ENCODE measurements at places on chromosomes 7 and 10.

GRCh38 chr7:37016064-37016878 lies 292.0 kb upstream of the AOAH start:
- H3K27me3 ChIP-seq, result no peaks in the 10 kb centered on the region
- no peak overlapping the region for H3K4me3 ChIP-seq
- H3K4me1 ChIP-seq, result peaks cover 14% of the 10 kb centered on the region

DNA sequence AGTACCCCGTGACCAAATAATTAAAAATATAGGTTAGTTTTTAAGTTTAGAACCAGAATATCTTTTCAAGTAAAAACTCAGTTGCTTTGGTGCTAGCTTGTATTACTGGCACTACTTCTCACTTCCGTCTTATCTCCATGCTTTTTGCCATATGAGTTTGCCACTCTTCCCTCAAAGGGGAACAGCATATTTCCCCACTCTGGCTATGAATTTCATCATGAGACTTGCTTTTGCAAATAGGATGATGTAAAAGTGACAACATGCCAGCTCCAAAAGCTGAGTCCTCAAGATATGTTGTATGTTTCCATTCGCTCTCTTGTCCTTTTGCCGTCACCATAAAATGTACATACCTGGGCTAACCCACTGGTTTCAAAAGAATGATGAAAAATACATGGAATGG lies 178.1 kb upstream of the SEMA3A start:
- H3K4me1 ChIP-seq, result no peaks in the 10 kb centered on the region
- H3K27me3 ChIP-seq, result no peaks in the 10 kb centered on the region
- H3K27ac ChIP-seq, result no peak overlapping the region
- no peak for DNase-seq
- H3K4me3 ChIP-seq, result no peak overlapping the region
- no peaks in the 10 kb centered on the region for H3K36me3 ChIP-seq

GRCh38 chr7:107690611-107691010 lies 30.0 kb downstream of the SLC26A4 start:
- no peak for DNase-seq
- no peak overlapping the region for H3K4me3 ChIP-seq
- H3K36me3 ChIP-seq, result no peaks in the 10 kb centered on the region
- H3K27me3 ChIP-seq, result no peaks in the 10 kb centered on the region
- H3K27ac ChIP-seq, result no peak overlapping the region
- no peaks in the 10 kb centered on the region for H3K4me1 ChIP-seq

DNA sequence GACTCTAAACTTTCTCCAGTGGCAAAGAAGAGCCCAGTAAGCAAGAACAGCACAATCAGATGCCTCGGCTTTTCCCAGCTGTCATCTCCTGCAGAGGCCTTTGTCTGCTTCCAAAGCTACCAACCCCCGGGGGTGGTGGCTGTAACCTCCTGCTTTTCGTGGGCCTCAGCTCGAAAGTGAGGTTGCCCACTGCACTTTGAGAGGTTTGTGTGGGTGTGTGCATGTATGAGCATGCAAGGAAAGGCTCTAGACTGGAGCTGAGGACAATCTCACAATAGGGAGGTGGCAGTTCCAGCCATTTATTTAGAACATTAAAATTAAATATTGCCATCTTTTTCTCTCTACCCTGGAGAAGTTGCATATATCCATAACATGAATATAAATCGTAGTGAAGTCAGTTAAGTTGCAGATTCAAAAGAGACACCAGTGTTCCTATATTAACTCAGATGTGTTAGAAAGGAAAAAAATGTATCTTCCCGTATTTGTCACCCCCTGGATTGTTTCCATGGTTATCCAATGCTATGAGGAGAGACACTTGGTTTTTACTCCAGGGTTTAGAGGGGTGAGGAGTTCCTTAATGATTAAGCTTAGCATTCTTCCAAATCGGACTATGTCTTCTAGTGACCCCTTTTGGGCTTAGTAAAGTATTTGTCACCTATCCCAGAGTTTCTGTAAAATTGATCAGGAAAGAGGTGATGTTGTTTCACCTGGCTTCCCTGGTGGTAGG lies 781.1 kb downstream of the INHBA start:
- no peaks in the 10 kb centered on the region for H3K36me3 ChIP-seq
- H3K4me3 ChIP-seq, result no peak overlapping the region
- no peaks in the 10 kb centered on the region for H3K4me1 ChIP-seq
- no peak for DNase-seq

- no peaks in the 10 kb centered on the region for H3K27me3 ChIP-seq
- no peak overlapping the region for H3K4me3 ChIP-seq
- no peaks in the 10 kb centered on the region for H3K36me3 ChIP-seq
- no peak for DNase-seq
- no peak overlapping the region for H3K27ac ChIP-seq
- H3K4me1 ChIP-seq, result peaks cover 3% of the 10 kb centered on the region
These were observed 282.8 kb downstream of the GATA3 start for GRCh38 chr10:8337332-8337651.

DNA sequence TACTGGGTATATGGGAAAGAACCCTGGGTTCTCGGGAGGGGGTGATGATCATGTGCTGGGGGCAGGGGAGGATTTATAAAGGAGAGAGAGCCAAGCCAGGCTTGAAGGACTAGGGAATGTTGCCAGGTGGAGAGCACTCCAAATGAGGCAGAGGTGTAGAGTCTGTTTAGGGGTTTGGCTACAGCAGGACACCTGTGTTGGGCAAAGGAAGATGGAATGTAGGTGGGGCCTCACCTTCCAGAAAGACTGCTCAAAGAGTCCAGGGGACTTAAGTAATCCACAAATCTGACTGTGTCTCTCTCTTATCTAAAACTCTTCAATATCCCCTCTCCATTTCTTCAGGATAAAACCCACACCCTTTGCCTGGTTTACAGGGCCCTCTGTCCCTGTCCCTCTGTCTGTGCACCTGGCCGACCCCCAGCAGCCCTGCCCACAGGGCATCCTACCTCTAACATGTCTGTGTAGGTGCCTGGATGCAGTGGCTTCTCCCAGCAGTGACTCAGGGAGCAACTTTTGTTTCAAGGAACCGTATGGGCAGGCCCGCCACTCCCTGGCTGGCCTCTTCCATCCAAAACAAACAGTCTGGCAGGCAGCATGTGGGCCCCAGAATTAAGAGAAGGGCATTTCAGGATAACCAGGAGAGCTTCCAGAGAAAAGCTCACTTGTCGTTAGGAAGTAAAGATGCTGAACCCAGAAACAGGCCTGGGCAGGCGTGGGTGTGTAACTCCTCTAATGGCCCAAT lies 10.6 kb upstream of the PLEKHA1 start:
- no peak overlapping the region for H3K4me3 ChIP-seq
- no peaks in the 10 kb centered on the region for H3K4me1 ChIP-seq
- no peak for DNase-seq
- H3K36me3 ChIP-seq, result no peaks in the 10 kb centered on the region
- no peak overlapping the region for H3K27ac ChIP-seq
- H3K27me3 ChIP-seq, result no peaks in the 10 kb centered on the region

- H3K4me3 ChIP-seq, result no peak overlapping the region
- no peaks in the 10 kb centered on the region for H3K4me1 ChIP-seq
- H3K36me3 ChIP-seq, result no peaks in the 10 kb centered on the region
- DNase-seq, result no peak
These were observed 27.7 kb downstream of the KLRG2 start for GRCh38 chr7:139455789-139456188.

DNA sequence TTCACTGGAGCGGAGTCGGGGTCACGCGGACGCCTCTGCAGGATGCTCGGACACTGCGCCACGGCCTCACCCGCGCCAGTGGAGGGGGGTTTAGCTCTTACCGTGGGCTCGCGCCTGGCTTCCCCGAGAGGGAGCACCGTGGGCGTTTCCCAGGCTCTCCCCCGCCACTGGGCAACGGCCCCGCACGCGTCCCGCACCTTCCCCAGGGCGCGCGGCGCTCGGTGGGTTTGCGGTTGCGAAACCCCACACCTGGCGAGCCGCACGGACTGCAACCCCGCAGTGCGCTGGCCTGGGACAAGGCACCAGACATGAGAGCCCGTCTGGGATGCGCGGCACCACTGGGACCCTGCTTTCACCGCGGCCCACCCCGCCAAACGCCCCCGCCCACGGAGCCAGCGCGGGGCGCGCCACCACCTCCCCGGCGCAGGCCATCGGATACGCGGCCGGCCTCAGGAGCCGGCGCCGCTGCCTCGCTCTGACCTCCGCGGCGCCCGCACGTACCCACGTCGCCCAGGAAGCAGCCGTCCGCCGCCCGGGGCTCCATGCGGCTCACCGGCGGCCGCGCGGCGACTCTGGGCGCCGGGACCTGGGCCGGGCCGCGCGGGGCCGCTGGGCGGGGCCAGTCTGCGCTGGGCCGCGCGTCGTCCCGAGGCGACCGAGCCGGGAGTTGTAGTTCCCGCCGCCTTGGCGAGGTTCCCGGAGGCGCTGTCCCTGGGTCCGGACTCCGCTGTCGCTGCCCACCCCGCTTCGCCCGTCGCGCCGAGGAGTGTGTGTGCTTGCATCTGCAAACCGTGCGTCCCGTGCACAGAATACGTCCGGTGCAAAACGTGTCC lies at the start of gene ASB13:
Gene ASB13, minus strand, starts transcription at position 588 of the 833 bp plus-strand sequence. Its CDS starts 44 bp downstream, at position 544.
- peak within 1 kb of the TSS; percentile 83 for H3K27ac ChIP-seq
- peaks cover 37% of the 10 kb centered on the region for H3K4me1 ChIP-seq
- no peaks in the 10 kb centered on the region for H3K36me3 ChIP-seq
- peak within 1 kb of the TSS; percentile 68 for H3K4me3 ChIP-seq

DNA sequence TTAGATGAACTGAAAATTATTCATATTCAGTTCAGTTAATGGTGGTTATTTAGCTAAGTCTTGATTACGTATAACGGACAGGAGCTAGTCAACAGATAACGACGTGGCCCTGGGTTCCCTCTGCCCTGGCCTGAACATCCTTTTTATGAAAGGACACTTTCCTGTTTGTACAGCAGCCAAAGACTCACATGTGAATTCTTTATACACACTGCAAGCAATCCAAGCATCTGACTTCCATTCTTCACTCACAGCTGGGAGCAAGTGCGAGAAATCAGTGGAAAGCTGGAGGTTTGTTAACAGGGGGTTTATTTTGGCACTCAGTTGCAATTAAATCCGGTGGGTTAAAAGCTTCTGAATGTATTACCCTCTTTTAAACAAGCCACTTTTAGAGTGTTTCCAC lies 148.1 kb upstream of the GDF10 start:
- DNase-seq, result no peak
- H3K4me3 ChIP-seq, result no peak overlapping the region
- no peaks in the 10 kb centered on the region for H3K27me3 ChIP-seq
- no peaks in the 10 kb centered on the region for H3K36me3 ChIP-seq
- H3K27ac ChIP-seq, result no peak overlapping the region

Measured in body of pancreas (tissue), 4 donors.